ENCODE measurements at places on chromosomes 7 and 10.

DNA sequence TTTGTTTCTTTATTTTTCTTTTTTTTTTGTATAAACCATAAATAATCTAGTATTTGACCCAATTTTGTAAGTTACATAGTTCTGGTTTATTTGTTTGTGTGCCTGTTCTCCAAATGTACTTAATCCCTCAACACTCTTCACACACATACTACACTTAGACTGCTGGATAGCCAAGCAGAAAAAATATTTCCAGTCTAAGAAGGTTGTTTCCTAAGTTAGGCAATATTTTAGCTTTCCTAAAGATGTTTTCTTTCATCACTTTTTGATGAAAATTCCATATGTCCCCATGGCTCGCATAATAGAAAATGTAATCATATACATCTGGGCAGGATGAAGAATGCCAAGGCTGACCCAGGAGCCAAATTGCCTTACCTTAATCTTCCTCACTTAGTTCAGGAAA lies 105.3 kb downstream of the PPP1R3A start:
- DNase-seq, result no peak

DNA sequence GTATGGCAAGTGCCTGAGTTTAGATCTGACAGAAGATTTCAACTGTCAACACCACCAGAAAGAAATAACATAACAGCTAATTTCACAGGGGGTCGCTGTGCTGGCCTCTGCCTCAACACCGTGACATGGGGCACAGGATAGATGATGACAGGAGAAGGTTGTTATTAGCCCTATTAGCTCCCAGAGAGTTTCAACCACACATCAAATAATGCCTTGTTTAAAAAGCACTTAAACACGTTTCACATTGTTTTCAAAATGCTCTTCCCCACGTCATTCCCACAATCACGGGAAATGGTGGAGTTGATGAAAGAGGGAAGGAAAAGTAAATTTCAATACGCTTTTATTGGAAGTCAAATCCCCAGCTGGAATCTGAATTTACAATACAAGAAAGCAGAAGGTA lies 184.7 kb downstream of the MAGI2 start:
- DNase-seq, result no peak

- no peak for DNase-seq
Observed at GRCh38 chr7:88859288-88859687, 63.8 kb upstream of the TEX47 start.

DNA sequence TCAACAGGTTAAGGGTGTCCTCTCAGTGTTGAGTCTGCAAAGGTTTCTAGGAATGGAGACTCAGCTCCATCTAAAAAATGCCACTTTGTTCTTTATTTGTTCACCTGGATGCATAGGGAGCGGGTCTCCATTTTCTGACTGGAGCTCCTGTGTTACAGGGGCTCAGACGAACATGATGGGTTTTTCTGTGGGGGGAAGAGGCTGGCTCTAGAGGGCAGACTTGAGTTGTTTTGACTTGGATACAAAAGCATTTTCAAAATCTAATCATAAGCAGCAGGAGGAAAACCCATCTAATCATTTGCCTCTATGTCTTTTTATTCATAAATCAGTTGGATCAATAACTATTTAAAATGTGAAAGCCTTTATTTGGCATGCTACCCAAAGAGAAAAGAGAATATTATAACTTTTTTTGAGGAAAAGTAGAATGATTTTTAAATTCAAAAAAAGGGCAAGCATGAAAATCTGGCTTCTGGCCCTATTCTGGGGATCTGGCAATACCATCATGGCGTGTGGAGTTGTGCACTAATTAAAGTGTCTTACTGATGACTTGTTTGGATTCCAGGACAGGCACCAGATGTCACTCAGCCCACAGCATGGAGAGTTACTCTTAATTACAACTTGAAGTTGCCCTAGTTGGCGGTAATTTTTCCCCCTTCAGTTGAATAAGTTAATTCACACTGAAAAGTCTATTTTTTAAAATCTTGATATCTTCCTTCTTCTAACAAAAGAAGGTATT lies 594.9 kb downstream of the REEP3 start:
- DNase-seq, result no peak

GRCh38 chr7:22565315-22565811 lies 65.4 kb upstream of the STEAP1B start:
- no peak for DNase-seq

DNA sequence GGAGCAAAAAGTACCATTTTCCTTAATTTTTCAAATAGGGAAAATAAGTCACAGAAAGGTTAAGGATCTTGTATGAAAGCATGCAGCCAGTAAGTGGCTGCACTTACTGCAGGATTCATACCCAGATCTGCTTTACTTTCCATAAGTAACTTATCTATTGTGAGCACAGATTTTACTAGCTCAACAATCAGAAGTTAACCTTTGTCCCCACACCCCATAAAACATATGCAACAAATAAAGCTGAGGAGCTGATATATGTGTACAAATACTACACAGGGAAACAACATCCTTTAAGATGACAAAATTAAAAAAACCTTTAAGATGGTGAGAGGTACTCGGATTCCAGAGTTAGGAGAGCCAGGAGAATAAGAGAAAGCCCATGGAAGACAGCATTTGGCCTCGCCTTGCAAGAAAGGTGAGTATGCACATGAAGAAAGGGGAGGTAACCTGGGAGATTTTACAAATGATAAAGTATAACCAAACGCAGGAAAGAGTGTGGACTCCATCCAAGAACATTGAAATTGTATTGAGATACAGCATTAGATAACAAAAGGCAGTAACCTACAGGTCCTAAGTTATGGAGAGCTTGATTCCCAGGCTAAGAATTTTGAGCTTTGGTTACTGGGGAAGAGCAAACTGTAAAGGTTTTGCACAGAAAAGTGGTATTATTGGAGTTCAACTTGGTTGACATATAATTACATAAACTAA lies 87.1 kb downstream of the ITGB8 start:
- no peak for DNase-seq

DNA sequence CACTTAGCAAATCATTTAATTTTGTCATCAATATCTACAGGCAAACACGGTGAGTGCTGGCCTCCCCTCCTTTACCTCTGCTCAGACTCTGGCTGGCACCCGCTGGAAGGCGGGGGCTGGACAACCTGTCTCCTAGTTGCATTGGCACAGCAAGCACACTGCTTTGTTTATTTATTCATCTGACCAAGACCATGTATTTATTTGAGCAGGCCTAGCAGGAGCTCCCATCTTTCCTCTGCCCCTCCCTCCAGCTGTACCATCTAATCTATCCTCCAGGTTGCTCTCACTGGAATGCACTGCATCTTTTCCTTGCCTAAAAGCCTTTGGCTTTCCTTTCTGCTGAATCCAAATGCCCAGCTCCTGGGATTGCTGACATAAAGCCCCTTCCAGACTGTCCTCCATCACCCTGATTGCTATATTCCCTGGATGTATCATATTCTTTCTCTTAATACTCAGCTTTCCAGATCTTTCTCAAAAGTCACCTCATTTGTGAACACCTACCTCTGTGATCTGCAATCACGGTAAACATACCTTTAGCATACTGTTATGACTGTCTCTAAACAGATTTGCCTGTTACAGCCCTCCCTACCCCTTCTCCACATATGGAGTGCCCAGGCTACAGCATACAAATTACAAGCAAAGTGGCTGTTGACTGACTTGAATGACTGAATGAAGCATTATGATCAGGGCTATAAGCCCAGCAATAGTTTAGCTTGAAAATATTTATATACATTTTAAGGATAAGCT lies 9.6 kb downstream of the ELMO1 start:
- no peak for DNase-seq

GRCh38 chr10:84654671-84655070 lies 326.3 kb downstream of the CCSER2 start:
- DNase-seq, result no peak

- DNase-seq, result no peak
Observed at GRCh38 chr7:5549096-5549763, 125.6 kb upstream of the TNRC18 start.

GRCh38 chr7:41925946-41926345 lies 223.1 kb upstream of the INHBA start:
- DNase-seq, result no peak

- no peak for DNase-seq
Observed at GRCh38 chr10:7956508-7956907, 98.0 kb upstream of the GATA3 start.

- DNase-seq, result no peak
Observed at GRCh38 chr7:102317231-102318059, 30.8 kb downstream of the SH2B2 start.

- no peak for DNase-seq
Observed at GRCh38 chr10:89302625-89303024, 779 bp downstream of the IFIT2 start.

DNA sequence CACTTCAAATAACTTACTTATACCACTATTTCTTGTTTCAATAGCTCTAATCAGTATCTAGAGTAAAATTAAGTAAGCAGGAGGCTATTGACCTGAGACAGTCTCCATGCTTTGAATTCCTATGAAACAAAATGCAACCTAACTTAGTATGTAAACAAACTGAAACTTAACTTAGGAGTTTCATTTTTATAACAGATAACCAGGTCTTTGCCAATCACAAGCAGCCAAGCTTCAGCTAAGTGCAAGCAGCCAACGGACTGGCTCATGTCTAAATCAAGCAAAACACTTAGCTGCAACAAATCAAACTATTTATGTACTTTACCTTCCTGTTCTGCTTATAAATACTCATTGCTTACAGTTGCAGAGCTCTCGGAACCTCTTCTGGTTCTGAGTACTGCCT lies 4.4 kb upstream of the GSTK1 start:
- no peak for DNase-seq

DNA sequence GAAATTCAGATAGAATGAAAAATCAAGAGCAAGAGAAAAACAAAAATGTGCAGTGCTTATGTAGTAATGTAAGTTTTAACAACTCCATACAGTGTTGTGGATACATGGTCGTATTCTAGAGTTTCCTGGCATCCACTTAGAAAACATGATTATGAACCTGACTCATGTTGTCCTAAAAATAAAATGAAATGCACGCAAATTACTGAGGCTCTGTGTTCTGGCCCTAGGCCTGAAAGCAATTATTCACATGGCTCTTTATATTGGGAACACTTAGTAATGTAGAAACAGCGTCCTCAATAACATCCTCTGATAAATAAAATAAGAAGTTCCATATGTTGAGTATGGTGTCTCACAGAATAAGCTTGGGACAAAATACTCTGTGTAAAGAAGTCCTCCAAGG lies 200.2 kb upstream of the SEMA3E start:
- DNase-seq, result no peak

DNA sequence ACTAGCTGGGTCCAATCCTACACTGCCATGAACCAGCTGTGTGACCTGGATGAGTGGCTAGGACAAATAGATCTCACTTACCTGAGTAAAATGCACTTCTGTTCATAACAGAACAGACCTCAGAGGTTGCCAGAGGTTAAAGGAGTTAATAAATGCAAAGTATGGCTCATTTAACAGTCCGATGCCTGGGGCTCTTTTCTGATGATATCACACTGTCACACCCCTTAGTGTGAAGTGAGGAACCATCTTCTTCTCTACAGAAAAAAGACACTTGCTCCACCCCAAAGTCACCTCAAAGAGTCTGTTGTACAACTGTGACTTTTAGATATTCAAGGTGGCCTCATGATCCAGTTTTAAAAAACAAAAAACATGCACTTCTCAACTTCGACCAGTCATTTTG lies 21.5 kb upstream of the TARP start:
- DNase-seq, result no peak

DNA sequence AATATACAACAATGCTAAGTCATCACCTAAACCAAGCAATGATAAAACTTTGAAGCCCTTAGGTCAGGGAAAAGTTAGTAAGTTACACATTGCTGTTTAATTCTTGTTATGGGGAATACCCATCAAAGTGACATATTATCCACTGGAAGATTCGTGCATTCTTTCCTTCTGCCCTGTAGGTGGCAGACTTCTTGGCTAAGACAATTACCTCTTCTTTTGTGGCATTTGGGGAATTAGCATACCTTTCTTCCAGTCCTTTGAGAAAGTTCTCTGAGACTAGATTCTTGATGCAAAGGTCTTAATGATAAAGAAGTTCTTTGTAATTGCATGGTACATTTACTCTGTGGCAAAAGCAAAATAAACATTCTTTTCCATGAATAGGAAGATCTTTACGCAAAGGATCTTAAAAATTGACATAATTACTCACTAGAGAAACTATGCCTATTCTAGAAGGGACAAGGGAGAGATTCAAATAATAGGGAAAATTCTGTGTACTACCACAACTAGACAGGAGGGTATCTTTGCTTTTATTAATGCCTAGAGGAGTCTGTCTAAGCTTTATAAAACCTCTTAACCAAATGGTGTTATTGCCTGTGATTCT lies 395.9 kb downstream of the GRM8 start:
- no peak for DNase-seq

DNA sequence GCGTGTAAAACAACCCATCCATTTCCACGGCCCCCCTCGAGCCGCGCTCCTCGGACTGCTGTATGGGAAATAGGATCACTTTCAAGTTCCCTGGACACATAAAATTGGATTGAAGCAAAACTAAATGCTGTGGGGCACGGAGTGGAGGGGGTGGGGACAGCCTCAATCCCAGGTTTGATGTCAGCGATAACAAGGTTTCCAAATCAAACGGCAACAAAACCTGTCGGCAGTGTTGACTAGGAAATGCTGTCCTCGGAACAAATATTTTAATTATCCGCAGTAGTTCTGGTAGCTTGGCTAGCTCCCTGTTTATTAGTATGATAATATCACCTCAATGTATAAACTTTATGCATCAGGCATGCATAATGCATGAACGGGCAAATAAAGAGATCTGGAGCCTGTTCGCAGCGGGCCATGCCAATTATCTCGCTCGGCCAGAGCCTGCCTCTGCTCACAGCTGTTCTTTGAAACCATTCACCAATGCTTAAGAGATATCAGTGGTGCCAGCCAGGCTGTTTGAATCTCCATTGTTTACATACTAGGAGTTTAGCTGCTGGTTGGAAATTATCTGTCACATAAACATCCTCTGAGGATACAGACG lies 161.1 kb downstream of the PAXIP1 start:
- DNase-seq, result peak; percentile 95

- DNase-seq, result no peak
Observed at GRCh38 chr10:71285180-71285545, 33.9 kb upstream of the SLC29A3 start.

DNA sequence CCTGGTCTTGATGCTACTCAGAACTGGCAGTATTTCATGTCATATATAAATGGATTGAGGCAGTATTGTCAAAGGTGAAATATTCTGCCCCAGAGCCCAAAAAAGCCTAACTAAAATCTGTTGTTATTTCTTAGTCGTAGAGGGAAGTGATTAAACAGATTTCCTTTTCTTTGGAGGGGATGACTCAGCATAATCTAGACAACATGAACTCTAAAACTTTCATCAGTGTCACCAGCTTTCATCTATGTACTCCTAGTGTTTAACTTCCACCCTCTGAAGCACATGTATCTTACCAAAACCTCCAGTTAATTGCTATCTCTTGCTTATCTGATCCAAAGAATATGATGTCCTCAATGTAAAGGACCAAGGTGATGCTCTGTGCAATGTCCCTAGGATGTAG lies 97.1 kb upstream of the ARID5B start:
- DNase-seq, result no peak

DNA sequence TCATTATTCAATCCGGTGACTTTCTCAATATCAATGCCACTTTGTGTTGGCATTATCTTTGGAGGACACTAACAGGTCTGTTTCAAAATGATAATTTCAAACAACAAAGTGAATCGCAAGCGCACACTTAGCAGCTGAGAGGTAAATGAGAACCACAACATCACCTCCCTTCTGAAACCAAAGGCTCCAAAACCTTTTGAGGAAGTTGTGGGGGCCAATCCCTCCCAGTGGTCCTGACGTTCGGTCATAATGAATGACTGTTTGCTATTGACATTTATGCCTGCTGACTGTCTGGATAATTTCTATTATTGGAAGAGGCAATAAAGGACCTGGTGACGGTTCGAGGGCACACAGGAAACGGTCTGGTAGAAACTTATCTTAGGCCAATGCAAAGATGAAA lies 1.8 kb downstream of the ADARB2 start:
- DNase-seq, result no peak

- no peak for DNase-seq
Observed at GRCh38 chr7:38902449-38902848, 6.5 kb downstream of the VPS41 start.
